NCI-H1105 (cell line): ENCODE measurements at places on chromosomes 1 and 21.

DNA sequence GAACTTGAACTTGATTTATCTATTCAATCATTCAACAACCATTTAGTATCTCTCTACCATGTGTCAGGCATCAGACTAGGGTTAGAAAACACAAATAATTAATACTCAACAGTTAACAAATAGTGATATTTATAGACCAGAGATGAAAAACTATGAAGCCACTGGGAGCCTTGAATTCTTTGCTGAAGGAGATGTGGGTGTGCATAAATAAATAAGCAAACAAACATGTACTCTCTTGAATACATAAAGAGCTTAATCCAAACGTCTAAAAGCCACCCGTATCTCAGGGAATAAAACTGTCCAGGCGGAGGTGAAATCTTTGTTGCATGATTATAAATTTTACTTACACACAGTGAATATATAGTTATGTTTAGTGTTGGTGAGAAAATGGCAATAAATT is 165.7 kb downstream of the SLC45A1 start:
- DNase-seq: no peak

DNA sequence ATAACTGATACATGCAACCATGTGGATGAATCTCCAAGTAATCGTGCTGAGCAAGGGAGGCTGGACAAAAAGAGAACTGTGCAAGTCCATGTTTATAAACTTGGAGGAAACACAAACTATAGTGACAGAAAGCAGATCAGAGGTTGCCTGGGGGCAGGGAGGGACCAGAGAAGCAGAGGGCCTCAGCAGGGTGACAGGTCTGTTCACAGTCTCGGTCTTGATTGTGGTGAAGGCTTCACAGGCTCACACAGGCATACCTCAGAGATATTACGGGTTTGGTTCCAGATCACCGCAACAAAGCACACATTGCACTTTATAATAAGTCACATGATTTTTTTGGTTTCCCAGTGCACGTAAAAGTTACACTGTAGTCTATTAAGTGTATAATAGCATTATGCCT is 28.5 kb downstream of the ACOT7 start:
- DNase-seq: no peak

DNA sequence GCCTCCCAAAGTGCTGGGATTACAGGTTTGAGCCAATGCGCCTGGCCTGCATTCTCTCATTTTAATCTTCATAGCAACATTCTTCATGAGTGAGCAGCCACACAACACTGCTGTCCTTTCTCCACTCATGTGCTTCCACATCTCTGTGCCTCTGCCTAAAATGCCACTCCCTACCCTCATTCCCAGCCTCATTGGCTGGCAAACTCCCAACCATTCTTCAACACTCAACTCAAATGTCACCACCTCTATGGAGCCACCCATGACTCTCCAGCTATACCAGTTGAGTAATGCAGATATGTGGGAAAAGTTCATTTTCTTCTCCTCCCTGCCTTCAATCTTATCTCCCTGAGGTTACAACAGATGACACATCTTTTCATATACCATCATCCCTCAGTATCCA is 53.9 kb upstream of the ZC3H12A start:
- no peak for DNase-seq

GRCh38 chr1:32717503-32717902 is 14.9 kb upstream of the SYNC start:
- DNase-seq: no peak

DNA sequence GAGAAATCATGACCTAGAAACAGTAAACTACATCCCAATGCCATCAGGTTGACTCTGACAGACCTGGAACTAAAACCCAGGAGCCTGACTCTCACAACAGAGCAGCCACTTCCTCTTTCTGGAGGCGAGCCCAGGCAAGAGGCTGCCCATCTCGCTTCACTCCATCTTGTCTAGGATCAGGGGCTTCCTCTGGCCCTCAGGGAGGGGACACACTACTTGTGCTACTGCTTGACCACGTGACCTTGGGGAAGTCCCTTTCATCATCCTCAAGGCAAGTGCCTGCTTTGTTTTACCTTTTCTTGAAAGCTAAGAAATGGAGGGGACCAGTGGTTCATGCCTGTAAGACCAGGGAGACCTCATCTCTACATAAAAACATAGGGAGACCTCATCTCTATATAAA is 2.6 kb upstream of the TENT5B start:
- DNase-seq: no peak

- no peak for DNase-seq
These were observed 12.4 kb downstream of the HYI start for GRCh38 chr1:43441166-43441893.

GRCh38 chr1:228236744-228237143 is 28.9 kb downstream of the OBSCN start:
- no peak for DNase-seq

DNA sequence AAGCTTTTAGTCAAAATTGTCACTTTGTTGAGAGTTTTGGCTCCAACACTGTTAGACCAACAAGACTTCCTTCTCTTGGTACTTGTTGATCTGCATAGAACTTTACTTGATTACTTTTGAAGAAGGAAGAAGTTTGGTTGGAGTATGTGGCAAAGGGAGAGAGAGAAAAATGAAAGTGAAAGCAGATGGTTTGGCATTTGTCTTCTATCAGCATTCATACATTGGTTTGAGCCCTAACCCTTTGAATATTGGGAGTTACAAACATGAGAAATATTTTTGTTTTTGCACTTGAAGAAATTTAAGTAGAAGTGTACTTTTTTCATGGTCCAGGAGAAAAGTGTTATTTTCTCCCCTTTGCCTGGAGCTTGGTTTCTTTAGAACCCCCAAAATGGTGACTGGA is 169.8 kb downstream of the ADGRL4 start:
- no peak for DNase-seq

- DNase-seq: no peak
These were observed 662.8 kb downstream of the PTPRC start for GRCh38 chr1:199301472-199302217.

DNA sequence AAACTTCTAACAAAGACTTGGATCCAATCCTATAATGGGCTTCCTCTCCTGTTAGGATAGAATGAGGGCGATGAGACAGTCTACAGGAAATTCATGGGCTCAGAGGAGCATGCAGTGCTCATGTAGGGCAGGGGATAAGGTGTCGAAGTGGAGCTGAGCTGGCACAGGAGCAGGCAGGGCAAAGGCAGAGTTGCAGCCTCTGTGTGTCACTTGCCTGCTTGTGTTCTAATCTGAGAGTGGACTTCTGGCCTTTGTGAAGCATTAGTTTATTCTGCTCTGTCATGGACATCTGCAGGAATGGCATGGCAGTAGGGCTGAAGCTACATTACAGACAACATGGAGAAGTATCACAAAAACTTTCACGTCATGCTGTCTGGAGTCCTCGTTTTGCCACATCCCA is 32.6 kb downstream of the LHX8 start:
- DNase-seq: no peak

DNA sequence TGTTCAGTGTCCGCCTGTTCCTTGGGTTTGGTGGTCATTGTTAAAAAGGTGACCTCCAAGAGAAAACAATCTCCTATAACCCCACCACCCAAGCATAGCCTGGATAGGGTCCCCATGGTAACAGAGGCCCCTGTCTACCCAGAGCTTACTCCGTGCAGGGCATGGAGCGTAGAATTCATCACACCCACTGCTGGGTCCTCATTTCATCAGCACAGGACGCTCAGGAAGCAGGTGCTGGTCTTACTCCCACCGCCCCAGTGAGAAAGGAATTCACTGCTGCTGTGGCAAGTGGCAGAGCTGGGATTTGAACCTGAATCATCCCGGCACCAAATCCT is 37.0 kb downstream of the ARHGEF10L start:
- DNase-seq: no peak

DNA sequence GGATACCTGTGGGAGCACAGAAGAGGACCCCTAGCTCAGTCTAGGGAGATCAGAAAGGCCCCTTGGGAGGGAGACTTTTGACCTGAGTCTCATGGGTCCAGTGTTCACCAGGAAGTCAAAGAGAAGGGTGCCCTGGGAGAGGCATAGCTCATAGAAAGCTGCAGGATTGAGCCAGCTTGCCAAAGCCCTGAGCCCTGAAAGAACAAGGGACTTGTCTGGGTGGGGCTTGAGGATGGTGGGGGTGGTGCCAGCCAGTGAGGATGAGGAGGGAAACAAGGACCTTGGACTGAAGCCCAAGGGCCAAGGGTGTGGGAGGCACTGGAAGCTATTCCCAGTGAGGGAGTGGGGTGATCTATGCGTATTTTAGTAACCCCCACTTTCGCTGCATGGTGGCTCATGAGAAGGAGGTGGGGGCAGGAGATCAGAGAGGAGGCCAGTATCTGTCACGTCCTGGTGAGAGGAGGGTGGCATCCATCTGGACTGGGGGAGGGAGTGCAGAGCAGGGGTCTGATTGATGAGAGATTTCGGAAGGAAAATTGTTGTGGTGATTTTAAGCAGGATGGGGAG is 28.4 kb downstream of the DMBX1 start:
- DNase-seq: no peak

GRCh38 chr1:201763455-201764140 is 65.4 kb upstream of the IPO9 start:
- DNase-seq: no peak

- no peak for DNase-seq
These were observed 248.8 kb upstream of the USP24 start for GRCh38 chr1:55463814-55464475.

GRCh38 chr1:169094897-169095569 is 11.5 kb upstream of the ATP1B1 start:
- DNase-seq: no peak

DNA sequence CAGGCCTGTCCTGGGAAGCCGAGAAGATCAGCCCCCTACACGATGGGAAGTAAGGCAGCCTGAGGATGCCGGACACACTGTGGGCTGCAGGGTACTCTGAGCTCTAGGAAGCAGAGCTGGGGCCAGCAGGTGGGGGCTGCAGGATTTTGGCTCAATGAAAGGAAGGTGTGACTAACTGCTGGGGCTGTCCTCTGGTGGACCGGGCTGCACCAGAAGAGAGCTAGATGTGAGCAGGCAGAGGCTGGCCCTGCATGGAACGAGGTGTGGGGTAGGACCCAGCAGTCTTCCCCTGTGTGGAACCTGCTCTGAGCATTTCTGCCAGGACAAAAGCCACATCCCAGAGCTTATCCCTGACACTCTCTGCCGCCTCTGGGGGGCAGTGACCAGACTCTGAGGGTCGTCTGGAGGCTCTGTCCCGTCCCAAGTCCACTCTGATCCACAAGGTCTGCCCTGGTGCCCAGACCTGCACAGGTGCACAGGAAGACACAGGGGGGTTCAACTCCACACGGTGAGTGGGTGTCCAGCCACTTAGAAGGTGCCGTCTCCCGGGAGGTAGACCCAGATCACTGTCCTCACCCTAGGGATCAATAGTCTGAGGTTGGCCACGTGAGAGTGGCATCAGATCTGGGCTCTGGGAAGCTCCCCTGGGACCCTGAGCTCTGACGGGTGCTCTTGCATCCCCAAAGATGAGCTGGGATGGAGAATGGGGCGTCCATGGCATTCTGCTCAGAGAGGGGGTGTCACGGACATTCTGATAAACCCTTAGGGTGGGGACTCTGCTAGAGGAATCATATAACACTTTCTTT is 187.6 kb upstream of the VAMP3 start:
- DNase-seq: no peak

DNA sequence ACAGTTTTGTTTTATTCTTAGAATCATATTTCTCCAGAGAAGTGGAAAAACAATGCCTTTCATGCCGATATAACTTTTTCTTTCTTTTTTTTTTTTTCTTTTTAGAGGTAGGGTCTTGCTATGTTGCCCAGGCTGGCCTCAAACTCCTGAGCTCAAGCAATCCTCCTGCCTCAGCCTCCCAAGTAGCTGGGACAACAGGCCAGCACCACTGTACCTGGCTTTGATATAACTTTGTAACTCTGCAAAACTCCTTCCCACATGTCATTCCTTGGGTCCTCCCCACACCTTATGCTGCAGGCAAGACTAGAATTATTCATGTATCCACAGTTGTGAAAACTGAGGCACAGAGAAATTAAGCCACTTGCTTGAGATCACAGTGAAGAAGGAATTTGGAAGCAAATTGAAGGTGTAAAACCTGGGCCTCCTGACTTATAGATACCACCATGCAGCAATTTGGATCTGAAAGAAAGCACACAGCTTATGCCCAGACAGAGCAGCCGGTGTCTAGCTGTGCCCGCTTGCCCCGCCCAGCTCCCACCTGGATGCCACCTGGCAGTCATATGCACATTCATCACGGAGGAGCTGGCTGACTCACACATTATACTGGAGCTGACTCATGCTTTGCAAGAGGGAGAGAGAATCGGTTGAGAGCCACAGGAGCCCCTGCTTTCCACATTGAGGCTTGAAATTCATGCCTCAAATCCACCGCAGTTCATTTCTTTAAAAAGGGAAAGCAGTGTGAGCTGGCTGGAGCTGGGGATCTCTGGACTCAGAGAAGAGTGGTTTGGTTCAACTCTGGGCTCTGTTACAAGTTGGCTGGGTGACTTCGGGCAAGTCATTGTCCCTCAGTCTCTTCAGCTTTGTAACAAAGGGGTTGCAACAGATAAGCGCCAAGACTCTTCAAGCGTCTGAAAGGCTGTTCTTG is 8.3 kb upstream of the SLC2A1 start:
- DNase-seq: peak; percentile 87

GRCh38 chr21:35543746-35544145 is 494.6 kb upstream of the RUNX1 start:
- peak; percentile 87 for DNase-seq

- DNase-seq: no peak
These were observed 107.7 kb downstream of the CLDN17 start for GRCh38 chr21:30058928-30059327.

DNA sequence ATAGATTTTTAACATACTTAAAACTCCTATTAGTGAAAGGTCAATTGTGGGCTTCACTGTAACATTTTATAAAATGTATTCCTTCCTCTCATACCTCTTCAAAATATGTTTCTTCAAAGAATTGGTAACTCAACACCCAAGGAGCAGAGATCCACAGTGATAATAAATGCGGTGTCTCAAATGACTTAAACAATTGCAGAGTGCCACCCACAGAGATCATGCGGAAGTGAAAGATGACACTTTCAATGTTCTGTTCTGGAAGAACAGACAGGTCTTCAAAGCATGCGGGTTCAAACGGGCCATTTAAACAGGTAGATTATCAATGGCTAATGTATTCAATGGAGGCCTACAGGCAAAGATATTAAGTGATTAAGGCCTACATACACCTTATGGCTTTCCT is 157.0 kb upstream of the GREM2 start:
- no peak for DNase-seq

- DNase-seq: peak; percentile 21
These were observed 1.3 kb upstream of the GALE start for GRCh38 chr1:23801876-23802275.

GRCh38 chr1:90761781-90762589 is 44.9 kb upstream of the BARHL2 start:
- no peak for DNase-seq

- no peak for DNase-seq
These were observed 22.1 kb downstream of the BATF3 start for GRCh38 chr1:212677573-212677972.

- no peak for DNase-seq
These were observed 45.1 kb upstream of the DNAH14 start for GRCh38 chr1:224884361-224884801.

DNA sequence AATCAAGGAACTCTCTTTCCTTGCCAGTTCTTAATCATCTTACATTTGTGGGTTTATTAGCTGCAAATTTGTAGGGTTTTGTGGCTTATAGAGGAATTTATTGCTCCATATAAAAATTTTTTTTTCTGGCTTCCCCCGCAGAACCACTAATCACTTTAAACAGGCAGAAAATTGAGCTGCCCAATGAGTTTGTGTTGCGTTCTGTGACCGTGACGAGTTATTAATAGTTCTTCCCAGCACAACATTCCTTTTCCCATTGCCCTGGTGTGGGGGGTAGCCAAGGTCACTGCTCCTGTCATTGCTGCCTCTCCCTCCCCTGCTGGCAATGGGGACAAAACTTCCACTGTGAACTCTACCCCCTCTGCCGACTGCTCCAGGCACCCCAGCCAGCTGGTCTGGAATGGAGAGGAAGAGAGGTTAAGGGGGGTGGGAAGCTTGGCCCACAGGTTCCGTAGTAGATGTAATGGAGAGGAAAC is 55.1 kb downstream of the UBE2T start:
- DNase-seq: no peak
